GM13976 (cell line): ENCODE measurements at places on chromosomes 6 and 20.
A peak's percentile ranks its signal among the peaks of the same experiment; 100 is the strongest.

DNA sequence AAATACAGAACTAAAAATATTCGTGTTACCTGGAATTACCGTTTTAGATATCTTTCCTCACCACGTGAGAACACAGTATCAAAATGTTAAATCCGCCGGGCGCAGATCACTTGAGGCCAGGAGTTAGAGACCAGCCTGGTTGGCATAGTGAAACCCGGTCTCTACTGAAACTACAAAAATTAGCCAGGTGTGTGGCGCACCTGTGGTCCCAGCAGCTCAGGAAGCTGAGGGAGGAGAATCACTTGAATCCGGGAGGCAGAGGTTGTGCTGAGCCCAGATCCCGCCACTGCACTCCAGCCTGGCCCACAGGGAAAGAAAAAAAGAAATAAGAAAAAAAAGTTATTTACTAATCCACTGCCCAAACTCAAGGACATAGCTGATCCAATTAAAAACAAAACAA, 4.8 kb upstream of the DDX43 start:
- DNase-seq: no peak

DNA sequence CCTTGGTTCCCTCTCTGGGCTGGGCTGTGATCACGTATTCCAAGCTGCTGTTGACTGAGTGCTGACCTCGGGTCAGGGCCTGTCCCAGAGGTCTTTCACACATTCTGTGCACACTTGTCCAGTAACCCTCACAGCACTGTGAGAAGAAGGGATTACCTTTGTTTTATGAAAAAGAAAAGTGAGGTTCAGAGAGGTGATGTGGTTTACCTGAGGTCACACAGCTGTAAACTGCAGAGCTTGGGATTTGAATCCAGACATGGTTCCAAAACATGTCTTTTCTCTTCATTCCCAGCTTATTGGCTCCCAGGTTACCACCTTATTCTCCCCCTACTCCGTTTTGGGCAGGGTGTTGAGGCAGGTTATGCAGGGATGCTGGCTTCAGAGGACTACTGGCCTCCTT, 28.4 kb upstream of the CDH22 start:
- DNase-seq: no peak

DNA sequence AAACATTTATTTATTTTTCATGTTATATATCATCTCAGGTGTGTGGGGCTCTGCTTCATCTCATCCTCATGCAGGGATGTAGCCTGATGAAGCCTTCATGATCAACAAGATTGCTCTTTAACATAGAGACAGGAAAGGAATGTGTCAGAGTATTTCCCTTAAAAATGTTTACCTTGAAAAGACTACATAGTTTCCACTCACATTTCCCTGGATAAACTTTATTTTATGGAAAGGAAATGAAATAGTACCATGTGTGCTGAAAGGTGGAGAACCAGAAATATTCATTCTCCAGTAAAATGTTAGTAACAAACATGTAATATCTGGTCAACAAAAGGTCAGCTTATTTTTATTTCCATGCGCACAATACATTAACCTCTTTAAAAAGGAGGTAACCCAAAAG, 155.8 kb downstream of the GRM1 start:
- DNase-seq: no peak

GRCh38 chr20:33626190-33626589, 35.9 kb upstream of the C20orf144 start:
- no peak for DNase-seq

DNA sequence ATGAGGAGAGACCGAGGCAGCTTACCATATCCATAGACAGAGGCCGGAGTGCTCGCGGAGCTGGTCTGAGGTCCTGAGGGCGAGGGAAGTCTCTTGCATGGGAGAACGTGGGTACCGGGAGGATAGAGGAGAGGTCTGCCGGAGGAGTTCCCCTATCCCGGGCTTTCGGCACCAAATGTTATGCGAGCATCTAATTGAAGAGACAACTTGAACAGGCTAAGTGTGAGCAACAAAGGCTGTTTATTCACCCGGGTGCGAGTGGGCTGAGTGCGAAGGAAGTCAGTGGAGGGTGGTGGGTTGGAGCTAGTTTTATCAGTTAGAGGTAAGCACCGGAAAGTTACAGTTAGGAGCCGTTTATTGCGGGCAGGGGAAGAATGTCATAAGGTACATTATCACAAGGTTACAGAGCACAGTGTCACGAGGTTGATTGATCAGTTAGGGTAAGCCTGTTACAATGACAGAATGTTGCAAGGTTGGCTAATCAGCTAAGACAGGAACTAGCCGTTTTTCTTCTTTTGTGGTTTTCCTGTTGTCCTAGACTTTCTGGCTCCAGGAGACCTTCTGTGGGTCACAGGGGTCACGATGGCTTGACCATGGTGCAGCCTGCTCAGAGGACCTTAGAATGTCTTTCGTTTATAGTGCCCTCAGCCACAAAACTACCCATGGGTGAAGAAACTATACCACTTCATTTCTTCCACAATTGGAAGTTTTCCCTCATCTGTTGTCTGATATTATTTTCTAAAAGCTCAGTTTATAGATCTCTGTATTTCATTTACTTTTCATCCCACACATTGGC, 746.0 kb upstream of the ADGRB3 start:
- DNase-seq: peak; percentile 9

DNA sequence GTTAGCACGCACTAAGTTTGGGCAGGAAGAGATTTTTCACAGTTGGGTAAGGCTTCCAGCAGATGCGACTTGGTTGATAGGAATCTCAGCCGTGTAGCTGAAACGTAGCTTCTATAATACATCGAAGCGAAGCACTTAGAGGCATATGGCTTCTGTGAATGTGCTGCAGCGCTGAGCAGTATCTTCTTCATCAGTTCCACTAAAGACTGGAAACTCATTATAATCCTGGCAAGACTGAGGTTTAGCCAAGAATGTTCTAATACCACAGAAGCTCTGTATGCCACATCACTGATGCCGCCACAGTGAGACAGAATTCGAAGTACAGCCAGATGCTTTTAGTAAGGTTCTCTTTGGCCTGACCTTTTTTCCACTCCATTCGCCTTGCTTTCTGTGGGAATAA, 680.2 kb upstream of the AGPAT4 start:
- no peak for DNase-seq

GRCh38 chr20:2006452-2007361, 12.8 kb upstream of the PDYN start:
- peak; percentile 60 for DNase-seq

DNA sequence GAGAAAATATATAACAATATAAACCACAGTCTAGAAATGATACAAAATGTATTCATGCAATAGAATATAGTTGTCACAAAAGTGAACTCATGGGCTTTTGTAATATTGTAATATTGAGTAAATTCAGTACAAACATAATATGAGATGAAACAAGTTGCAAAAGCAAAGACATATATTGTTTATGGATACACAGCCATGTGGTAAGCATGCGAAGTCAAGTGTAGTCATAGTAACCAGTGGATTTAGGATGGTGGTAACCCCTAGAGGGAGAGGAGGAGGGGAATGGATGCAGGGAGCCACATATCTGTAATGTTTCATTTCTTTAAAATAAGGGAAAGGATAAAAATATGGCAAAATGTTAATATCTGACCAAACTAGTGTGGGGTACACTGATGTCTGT, 47.3 kb downstream of the ARMC2 start:
- DNase-seq: no peak

DNA sequence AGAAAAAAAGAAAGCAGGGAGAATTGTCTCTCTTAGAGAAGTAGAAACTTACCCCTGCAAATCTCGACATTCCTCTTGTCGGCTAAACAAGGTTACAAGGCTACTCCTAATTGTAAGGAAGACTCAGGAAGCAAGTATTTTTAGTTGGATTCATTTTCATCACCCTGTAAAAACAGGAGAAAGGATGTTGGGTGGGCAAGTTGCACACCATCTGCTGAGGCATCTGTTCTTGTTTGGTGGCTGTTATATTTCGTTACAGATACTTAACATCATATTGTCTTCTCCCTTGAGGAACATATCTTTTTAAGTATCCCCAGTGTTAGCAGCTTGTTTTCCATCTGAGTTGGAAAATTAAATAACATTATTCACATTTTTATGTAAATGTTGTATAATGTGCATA, 187.5 kb downstream of the PLCB4 start:
- no peak for DNase-seq

DNA sequence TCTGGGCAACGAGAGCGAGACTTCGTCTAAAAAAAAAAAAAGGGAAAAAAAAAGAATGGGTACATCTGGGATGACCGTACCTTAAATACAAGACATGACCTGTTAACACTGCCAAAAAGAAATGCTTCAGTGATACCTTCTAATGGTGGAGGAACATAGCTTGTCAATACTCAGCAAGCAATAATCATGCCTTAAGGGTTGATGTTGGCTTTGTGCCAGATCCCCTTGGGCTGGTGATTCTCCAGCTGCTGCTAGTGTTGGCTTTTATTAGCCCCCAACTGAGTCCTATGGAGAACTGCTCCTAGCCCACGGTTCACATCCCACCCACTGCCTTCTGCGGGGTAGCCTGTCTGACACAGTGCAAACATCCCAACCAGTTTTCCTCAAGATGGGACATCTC, 134.9 kb downstream of the PLCB1 start:
- no peak for DNase-seq

DNA sequence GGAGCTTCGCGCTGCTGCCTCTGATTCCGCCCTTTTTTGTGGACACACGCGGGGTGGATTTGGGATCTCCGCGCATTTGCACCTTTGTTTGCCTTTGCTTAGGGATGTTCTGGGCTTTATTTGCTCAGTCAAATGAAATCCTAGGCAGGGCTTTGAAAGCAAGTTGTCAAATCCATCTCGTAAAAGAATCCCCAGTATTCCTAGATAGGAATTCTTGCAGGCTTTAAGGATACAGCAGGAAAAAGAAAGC, 453 bp downstream of the CEP57L1 start:
- no peak for DNase-seq

DNA sequence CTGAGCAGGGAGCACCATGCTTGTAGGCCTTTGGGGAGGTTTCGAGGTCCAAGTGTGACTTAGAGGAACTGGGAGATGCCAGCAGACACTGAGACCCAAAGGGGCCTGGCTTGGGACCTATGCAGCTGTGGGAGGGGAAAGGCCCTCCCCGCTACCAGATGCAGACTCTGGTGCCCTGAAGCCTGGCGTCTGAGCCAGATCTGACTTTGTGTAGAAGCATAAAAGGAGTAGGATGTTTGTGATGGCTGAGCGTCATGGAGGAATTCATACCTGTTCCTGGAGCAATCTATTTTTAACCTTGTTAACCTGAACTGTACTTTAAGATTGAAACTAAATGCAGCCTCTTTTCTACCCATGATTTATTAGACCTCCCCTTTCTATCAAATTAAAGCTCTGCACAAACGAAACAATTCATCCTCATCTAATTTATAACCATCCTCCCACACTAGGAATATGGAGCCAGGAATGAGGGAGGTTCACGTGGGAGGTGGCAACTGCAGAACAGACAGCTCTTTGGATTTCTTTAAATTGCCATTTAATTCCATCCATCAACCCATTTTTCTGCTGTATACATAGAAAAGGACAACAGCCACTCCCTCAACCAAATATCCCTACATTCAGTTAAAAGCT, 172.6 kb upstream of the AGPAT4 start:
- no peak for DNase-seq

- DNase-seq: no peak
These were observed 19.2 kb upstream of the DACT2 start for GRCh38 chr6:168338777-168339176.

GRCh38 chr6:7784706-7785105, 58.8 kb downstream of the BMP6 start:
- DNase-seq: no peak

GRCh38 chr20:37584238-37584807, 56.6 kb upstream of the BLCAP start:
- no peak for DNase-seq

DNA sequence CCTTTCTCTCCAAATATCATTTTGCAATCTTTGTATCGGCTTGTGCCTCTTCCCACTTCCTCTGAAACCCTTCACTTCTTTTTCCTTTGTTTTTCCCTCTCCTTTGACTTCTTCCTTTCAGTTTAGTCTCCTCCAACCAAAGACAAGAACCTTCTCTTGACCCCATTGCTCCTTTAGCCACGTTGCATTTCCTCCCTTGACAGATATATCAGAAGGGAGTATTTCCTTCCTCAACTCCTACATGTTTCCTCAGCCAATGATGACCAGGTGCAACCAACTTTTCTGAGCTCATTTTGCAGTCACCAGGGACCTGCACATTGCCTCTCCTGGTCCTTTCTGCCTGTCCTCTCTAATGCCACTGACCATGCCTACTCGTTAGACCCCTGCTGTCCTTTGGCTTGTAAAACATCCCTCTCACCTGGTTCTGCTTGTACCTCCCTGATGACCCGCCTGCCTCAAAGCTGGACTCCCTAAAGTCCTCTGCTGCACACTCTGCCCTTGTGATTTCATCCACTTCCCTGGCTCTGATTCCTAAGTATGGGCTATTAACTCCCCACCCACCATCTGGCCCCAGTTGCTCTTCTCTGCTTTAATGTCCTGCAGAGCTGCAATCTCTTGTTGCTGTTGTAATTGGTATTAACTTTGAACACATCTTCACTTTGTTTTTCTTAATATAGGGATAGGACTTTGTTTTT, 27.4 kb downstream of the SLC22A16 start:
- no peak for DNase-seq

GRCh38 chr20:49913399-49914047, 1.8 kb downstream of the SPATA2 start:
- no peak for DNase-seq

DNA sequence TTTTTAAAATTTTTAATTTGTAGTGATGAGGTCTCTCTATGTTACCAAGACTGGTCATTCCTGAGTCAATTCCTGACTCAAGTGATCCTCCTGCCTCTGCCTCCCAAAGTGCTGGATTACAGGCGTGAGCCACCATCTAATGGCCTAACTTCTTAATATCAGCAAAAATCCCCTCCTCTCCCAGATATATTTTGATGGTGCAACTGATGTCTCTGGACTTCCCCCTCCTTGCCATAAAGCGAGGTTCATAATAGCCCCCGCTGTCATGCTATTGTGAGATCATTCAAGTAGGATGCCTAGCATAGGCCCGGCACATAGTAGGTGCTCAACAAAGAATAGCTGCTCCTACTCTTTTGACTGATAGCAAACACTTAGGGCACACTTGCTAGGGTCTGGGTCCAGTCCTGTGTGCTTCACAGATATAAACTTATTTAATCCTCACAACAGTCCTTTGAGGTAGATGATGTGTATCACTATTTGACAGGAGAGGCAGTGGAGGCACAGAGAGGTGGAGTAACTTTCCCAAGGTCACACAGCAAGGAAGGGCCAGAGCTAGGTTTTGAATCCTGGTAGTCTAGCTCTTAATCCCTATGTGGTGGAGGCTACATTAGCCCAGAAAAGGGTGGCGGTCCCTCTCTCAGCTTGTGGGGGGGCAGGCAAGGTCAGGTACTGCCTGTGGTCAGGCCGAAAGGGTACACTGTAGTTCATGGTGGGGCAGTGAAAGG, 14.6 kb downstream of the SRC start:
- DNase-seq: no peak
